ENCODE measurements at places on chromosomes 12 and 14. TPM values are rescaled to one million over a fixed set of nuclear protein-coding genes. Genes with fewer than 3 reads are reported as not detected.

DNA sequence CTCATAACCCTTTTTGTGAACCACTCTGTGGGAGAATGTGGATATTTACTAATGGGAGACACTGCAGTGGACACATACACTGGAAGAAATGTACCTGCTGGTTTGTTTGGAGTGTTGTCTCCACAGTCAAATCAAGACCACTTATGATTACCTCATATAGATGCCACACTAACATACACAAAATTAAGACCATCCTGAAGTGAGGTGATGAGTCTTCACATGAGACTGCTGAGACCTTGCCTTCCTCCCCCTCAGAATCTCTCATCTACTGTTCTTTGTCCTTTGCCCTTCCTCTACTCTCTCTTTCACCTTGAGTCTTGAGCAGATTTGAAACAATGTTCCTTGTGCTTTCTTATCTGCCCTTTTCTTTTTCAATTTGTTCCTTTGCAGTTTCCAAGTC, 4.3 kb downstream of the KRT6A start:
- no peak for DNase-seq

DNA sequence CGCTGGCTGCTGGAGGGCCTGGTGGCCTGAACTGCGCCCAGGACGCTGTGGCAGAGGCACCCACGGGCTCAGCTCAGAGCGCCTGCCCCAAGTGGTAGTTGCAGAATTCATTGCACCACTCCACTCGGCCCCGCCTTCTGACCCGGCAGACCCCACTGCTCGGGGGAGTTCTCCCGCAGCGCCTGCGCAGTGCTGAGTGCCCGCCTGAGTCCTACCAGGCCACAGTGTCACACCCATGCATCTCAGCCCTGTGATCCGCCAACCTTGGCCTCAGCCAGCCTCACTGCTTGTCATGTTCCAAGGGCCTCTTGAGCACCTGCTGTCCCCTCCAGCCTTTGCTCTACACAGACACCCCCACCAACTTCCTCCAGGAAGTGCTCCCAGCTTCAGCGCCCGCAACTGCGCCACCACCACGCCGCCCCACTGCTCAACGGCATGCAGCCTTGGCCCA, 12.2 kb downstream of the DEGS2 start:
- peak; percentile 72 for DNase-seq

DNA sequence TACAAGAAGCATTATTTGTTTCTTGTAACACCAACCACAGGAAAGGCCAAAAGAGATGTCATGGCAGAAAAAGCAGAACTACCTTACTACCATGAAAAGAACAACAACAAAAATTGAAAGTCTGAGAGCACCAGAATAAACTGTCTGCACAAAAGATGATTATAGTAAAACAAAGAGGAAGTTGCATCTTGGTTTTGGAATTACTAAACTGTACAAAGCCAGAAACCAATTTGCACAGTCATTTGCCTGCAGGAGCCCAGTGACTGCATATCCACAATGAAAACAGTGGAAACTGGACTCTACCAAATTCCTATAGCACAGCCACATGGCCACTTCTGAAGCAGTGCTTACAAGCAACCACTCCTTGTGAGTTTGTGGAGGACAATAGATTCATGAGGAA, 276.2 kb downstream of the SSPN start:
- no peak for DNase-seq

- DNase-seq: no peak
Observed at GRCh38 chr14:79278286-79278797, 933.0 kb downstream of the DIO2 start.

DNA sequence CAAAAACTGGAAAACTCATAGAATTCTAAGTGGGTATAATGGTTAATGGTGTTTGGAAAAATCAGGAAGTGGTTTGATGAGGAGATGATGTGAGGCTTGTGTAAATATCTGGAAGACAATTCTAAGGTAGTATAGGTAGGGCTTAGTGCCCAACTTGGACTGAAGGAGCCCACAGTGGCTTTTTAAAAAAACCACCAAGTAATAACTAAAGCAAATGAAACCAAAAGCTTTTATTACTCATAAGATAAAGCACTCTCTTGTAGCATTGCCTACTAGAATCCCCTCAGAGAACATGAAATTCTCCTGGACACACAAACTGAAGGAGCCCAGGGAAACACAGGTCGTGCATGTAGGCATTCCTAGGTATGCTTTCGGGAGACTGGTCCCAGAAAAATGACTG, 324.5 kb downstream of the NELL2 start:
- no peak for DNase-seq

DNA sequence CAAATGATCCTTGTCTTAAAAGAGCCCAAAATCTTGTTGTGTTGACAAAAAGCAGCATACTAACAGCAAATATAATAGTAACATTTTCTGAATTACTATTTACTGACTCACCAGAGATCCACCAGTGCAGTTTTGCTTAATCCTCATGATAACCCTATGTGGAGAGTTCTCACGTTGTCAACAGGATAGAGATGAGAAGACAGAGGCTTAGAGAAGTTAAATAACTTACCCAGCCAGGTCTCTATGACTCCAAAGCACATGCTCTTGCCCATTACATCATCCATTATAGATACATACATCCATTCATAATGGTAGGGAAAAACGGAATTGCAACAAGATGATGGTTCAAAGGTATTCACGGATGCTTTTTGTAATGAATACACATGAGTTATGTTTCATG, 111.9 kb downstream of the PAX9 start:
- DNase-seq: no peak

GRCh38 chr14:80977221-80977620, 21.8 kb downstream of the TSHR start:
- no peak for DNase-seq

DNA sequence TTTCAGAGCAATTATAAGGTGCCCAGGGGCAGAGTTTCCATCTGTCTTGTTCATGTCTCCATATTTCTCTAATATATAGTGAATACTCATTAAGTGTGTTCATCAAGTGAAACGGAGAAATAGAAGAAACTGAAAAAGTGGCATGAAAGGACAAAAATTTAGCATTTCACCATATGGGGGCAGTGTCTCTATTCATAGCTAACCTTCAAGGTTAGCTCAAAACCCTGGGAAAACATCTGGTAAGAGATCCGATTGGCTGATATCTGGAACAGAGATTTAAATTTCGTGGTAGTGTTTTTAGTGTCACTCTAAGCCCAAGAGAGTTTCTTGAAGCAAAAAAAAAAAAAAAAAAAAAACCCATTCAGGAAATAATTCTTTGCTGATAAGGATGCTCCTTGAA, 367.5 kb downstream of the DAD1 start:
- DNase-seq: no peak

DNA sequence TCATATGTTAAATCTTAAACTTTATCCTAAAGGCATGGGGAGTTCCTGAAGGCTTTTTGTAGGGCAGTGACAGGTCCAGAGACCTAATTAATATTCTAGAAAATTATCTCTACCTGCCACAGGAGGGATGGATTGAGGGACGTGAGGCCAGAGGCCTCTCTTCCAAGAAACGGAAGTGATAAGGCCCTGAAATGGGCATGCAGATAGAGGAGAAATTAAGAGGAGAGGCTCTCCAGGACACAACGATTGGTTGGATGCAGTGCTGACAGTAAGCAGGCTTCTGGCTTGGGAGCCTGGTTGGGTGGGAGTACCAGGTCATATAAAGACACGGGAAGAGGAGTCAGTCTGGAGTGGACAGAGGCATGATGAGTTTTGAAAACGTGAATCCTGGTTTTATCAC, 3.1 kb upstream of the BORCS5 start:
- no peak for DNase-seq

DNA sequence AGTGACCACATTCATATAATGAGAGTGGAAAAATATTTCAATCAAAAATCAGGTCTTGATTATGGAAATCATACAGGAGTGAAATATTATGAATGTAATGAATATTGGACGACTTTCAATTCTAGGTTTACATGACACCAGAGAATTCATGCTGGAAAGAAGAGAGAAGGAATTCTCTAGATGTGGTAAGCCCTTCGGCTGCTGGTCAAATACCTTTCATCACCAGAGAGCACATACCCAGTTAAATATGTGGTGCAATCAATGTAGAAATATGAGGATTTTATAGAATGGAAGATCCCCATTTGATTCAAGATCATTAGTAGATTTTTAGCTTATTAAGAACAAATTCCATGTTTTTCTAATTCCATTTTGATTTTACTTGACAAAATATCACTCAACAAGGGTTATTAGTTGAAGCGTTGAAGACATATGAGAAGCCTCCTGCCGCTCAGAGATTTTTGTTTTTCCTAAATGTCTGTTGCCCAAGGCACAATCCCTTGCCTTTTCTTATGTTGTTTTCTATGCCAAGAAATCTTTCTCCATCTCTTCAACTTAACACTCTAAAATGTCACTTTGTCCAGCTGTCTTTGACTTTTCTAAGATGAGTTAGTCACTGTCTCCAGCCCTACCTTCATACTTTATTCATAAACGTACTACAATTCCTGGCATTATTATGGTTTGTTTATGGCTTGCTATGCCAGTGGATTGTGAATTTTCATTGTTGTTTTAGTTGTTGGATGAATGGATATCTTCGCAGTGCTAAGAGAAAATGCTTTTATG, 72.8 kb upstream of the ZDHHC17 start:
- no peak for DNase-seq

DNA sequence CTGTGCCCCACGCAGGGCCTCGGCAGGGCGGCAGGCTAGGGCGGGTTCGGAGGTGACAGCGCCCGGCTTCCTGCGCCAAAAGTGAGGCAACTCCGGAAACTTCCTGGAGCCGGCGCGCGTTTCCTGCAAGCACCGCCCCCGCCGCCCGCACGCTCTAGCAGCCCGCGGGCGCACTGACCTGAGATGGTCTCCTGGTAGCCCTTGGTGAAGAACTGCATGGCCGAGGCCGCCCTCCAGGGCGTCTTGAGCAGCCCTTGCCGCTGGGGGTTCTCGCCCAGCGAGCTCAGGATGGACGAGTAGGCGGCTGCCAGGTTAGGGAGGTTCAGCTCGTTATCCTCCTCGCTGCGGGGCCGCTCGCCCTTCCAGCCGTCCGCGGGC, 494 bp downstream of the GCH1 start:
- DNase-seq: peak; percentile 90

- DNase-seq: no peak
Observed at GRCh38 chr12:108635997-108636808, 2.5 kb upstream of the SELPLG start.

DNA sequence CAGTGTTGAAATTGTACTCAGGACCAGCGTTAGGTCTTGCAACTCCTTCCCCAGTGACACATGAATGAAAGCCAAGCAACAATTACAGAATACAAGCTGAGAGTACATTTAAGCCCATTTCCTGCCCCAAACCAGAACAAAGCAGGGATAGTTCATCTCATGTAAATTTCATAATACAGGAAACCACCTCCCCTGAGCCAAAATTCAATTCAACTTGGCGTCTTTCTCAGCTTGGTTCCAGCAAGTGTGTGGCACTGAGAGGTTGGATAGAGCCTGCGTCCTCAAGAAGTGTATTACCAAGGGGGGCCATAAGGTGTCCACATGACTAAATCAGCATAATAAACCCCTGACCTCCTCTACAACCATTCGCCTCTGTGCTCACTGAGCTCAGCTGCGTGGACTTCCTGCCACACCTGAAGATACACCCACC, 278.9 kb upstream of the CRY1 start:
- DNase-seq: no peak

NINJ2 gene
- 7.4 TPM for total RNA-seq

RERG gene
- total RNA-seq: 9.5 TPM

SOS2 gene
- 29.0 TPM for total RNA-seq

MGAT4C gene
- 6.6 TPM for total RNA-seq

RPL41 gene
- total RNA-seq: 2,284 TPM

MYH7 gene
- total RNA-seq: 566 TPM

CREBL2 gene
- total RNA-seq: 23.0 TPM

NANOG gene
- not detected for total RNA-seq

ACSM4 gene
- not detected for total RNA-seq
